ENCODE measurements at places on chromosomes 5 and 9.

DNA sequence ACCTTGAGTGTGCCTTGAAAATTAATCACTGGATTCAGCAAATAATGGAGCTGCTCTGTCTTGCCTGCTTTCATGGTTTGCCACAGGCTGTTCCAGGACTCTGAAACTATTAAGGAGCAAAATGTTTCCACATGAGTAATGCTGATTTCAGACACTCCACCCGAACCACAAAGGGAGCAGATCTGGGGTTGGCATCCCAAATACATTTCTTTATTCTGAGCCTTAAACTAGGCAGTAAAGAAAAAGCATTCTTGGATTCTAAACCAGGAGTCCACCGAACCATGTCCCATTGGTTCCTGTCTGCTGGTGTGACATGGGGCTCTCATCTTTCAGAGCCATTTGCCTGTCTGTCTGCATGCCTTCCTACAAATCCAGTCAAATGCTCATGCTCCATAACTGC lies 10.1 kb upstream of the C1QTNF3 start:
- no peak for DNase-seq

GRCh38 chr5:14115323-14115895 lies 27.7 kb upstream of the TRIO start:
- no peak for DNase-seq

- DNase-seq = no peak
These were observed 3.3 kb downstream of the SLC23A1 start for GRCh38 chr5:139379626-139380449.

GRCh38 chr5:90050103-90050502 lies 359.5 kb downstream of the CETN3 start:
- no peak for DNase-seq

All from cortex of kidney (tissue), 1 donor.